ENCODE measurements at places on chromosomes 1 and 21.

DNA sequence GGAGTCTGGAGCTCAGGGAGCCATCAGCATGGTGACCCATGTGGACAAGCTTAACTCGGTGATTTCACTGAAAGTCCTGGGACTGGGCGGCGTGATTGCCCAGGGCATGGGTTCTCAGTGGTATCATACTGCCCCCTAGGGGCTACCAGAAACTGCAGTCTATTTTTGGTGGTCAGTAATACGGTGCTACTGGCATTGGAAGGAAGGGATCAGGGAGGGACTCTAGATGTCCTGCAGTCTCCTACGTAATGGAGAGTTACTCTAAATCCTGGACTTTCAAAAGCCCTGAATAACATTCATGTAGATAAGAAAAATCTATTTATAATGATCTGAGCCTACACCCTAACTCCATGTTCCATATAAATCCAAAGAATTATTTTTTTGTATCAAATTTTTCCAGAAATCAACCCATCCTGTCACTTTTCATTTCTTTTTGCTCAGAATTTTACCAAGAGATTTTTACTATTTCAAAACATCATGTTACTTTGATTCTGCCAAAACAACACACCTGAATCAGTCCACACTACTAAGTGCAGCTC lies 37.3 kb downstream of the PABPC4 start:
- no peak for DNase-seq

GRCh38 chr1:161725908-161726472 lies 4.6 kb downstream of the FCRLB start:
- no peak for DNase-seq

DNA sequence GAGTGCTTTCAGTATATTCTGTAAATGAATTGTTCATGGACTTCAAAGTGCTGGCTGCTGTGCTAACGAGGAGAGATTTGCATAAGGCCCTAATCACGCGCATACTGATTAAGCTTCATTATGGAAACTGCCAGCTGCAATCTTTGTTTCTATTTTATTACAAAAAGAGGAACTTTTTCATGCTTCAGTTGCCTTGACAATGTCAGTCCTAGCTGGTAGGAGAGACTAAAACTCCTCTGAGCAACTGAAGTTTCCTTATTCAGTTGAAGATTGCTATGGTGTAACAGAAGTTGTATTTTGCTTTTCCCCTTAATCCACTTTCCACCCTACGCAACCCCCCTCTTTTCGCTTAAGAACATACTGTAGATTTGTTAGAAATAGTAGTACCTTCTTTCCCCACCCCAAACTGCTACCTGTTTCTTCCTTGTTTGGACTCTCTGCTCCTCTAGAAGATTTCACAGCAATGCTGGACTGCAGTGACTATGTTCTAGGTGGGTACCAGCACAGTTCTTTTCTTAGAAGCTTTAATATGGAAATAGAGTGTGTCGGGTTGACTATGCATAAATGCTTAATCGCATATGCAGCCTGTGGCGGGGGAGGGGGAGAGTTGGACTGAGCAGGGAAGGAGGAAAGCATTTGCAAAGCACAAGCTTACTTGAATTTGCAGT lies 108.3 kb downstream of the POU2F1 start:
- no peak for DNase-seq

DNA sequence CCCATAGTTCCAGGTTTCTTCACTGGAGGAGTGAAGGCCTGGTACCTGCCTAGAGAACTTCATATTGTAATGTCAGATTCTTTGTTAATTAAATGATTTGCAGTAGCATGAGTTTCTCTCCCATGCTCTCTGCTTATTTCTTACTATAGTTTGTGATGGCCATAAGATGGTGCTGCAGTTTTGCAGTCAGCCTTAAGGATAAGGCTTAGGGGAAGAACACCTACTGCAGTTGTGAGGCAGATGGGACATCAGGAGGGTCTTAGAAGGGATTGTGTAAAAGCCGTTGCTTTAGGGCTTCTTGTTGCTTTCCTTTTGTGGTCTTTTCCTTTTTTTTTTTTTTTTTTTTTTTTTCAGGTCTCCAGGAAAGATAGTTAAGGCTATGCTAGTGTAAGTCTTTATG lies 61.8 kb downstream of the MACF1 start:
- DNase-seq = no peak

DNA sequence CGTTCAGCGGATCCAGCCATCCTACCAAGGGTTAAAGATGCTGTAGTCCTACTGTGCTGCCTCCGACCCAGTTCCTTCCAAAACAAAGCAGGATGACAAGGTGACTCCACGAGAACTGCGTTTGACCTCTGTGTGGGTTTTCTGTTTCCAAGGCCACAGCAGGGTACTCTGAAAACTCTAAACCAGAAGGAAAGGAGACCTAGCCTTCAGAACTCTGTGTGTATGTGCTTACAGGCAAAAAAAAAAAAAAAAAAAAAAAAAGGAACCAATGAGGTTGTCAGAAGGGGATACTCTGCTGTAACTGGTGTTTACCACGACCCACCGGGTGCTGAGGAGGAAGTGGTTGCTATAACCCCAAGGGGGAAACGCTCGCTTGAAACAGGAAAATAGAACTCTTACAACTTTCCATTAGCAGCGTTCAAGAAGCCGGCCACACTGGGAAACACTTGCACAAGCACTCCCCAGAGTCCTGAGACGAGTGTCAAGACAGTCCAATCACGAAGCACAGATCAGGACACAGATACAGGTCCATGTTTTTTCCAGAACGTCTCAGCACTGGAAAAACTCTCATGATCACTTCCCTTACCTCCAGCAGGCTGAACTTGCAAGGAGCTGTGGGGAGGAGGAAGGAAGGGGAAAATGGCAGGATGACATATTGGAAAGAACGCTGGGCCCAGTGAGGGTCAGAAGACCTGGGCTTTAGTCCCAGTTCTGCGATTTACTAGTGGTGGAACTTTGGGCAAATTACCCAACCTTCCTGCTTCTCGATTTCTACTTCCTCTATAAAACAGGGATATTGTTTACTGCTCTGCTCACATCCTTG lies 64.0 kb downstream of the ITPKB start:
- peak; percentile 41 for DNase-seq
